ENCODE measurements at places on chromosomes 2 and 18. TPM values are rescaled to one million over a fixed set of nuclear protein-coding genes. Genes with fewer than 3 reads are reported as not detected.

GRCh38 chr2:1767939-1768691, 23.8 kb upstream of the PXDN start:
- no peak for DNase-seq

Gene HJURP
- total RNA-seq = 8.0 TPM

Gene OR6B2
- total RNA-seq = not detected

Gene GBX2
- total RNA-seq = 4.4 TPM

Gene MYOM1
- 3.7 TPM for total RNA-seq

Gene RNU2-63P
- total RNA-seq = not detected
